ENCODE measurements at places on chromosomes 1 and 21.

DNA sequence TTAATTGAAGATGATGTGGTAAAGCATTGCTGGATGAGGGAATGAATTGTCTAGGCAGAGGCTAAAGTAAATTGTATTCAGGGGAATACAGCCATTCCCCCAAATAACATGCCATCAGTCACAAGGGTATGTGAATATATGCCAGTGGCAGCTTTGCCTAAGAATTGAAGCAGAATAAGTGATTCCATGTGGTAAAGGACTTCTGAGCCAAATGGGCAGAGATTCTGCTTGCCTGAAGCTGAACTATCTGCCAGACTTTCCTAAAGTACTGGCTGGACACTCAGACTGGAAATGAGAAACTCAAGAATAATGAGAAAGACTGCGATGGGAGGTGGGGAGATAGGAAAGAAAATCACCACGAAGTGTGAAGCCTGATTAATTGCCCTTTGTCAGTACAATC lies 2.4 kb downstream of the LIX1L start:
- DNase-seq: no peak

DNA sequence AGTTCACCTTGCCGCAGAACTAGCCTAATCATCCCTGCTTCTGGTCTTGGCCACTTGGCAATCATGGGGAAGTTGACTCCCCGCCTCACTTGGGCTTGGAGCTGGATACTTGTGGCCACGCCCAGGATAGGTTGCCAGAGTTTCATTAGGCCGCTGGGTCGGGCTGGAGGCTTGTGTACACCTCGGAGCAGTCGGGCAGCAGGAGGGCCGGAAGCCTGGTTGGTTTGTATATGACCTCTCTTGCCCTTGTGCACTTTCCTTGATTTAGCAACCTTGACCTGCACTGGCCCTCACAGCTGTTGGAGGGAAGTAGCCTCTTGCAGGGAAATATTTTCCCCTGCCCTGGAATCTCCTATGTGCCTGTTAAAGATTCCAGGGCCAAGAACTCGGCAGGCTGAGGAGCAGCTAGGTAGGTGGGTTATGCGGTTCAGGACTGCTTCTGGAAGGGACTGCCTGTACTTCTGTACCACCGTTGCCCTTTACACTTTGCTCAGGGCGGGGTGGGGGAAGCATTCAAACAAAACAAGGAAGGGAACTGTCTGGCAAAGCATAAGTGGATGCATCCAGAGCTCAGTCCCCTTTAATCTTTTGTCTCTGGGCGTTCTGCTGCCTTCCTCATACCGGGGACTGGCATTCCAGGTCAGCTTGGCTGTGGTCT lies 83.5 kb downstream of the UCK2 start:
- peak; percentile 54 for DNase-seq

DNA sequence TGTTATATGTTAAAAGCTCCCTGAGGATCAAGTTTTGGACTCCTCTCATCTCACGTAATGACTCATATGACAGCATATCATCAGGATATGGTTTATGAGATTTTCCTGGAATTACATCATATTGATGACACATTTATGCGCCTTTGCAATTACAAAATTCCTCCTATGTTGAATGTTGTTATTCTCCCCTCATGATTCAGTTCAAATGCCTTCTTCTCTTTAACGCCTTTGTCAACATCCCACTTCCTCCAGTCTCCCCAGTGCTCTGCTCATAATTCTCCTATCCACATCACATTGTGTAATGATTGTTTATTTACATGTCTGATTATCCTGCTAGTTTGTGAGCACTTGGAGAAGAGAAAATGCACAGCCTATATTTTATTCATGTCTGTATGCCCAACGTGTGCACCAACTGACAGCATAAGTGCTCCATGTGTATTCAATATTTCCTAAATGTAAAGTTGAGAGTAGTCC lies 80.9 kb upstream of the BACH1 start:
- DNase-seq: no peak

DNA sequence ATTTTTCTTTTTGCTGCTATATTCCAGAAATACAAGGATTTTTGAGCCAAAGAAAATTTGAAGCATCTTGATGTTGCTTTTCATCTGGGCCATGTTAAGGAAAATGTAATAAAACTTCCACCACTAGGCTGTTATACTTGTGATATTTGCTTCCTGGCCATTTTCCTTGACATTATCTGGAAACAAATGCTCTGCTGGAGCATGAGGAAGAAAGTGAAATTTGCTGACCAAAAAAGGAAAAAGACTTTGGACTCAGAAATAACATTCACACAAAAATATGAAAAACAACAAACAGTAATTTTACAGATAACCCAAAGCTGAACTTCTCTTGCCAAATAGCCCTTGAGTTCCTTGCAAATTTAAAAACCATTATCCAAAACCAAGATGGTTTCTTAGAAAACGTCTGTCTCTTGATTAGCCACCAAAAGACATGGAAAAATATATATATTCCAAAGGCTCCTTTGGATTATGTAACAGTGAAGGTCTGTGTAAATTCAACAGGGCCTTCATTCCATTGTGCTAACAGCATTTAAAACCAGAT lies 344.5 kb downstream of the LMX1A start:
- DNase-seq: no peak

- no peak for DNase-seq
These were observed 9.4 kb downstream of the LAMB3 start for GRCh38 chr1:209642816-209643215.

DNA sequence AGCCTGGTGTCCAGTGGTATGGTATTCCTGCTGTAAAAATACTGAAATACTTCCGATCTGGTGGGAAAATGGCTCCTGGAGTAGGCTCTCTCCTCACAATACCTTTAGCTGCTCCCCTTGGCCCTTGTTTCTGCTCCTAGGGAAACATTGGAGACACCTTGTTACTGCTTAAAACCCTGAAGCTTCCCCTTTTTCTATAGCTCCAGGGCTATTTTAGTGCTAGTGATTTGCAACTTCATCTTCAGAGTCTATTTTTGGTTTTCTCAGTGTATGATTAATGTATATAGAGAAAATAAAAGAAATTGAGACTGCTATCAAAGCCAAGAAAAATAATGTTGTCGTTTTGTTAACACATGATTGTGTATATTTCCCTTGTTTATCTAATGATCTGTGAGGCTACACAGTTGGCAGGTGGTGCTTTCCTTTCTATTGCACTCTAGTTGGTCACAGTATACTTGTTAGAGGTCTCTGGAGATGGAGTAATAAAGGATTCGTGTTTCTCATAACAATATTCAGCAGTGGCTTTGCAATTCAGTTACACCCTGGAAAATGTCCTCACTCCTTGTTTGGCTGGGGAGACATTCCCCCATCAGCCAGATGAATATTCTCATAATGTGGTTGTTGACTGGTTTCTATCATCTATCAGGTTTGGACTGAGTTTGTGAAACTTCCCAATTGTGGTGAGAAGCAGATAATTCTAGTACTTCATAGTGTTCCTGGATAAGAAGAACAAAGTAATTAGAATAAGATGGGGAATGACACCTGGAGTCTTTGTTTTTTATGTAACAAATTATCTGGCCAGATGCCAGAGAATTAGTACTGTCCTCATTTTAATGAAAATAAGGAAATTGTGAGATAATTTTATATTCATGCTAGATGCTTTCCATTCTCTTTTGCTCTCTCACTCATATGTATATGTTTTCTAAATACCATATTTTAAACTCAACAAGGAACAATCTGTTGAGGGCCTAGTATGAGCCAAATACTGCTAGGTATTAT lies 44.8 kb upstream of the CACYBP start:
- no peak for DNase-seq

- DNase-seq: no peak
These were observed 28.4 kb downstream of the EXTL2 start for GRCh38 chr1:100866041-100866900.

Data from left ventricle myocardium superior (tissue), 1 donor.